Motor neuron (in vitro differentiated cells): ENCODE measurements at places on chromosomes 12 and 14.

- peak; percentile 18 for ATAC-seq
These were observed 10.6 kb downstream of the RARG start for GRCh38 chr12:53221203-53222080.

DNA sequence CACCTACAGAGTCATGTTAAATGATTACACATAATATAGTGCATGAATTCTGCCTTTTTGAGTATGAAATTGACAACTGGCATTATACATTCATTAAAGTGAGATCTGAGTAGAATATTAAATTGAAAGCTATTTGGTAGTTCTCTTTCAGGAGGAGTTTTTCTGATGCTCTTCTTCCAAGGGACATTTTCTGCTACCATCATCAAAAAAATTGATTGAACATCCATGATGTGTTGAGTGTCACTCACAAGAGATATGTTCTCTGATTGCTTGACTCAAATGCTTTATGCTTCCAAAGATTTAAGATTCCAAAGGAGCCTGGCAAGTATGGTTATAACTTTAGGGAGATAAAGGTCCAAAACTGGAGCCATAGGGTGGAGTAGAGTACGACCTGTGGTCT lies 64.9 kb downstream of the AKAP6 start:
- no peak for ATAC-seq

GRCh38 chr12:22874151-22874550 lies 249.2 kb downstream of the ETNK1 start:
- no peak for ATAC-seq

GRCh38 chr14:23481362-23481970 lies 12.0 kb downstream of the NGDN start:
- no peak for ATAC-seq

DNA sequence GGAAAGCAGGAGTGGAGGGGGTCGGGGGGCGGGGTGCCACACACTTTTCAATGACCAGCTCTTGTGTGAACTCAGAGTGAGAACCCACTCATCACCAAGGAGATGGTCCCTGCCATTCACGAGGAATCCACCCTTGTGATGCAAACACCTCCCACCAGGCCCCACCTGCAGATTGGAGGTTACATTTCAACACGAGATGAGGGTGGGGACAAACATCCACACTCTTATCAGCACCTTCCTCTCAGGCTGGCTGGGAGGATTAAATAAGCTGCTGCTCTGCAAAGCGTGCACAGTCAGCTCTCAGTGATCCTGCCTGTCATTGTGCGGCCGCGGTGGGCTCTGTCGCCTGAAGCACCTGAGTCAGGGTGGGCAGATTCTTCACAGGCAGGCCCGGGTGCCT lies 39.7 kb downstream of the AACS start:
- ATAC-seq: no peak
